ENCODE measurements at places on chromosomes 6 and 20.
A peak's percentile ranks its signal among the peaks of the same experiment; 100 is the strongest.

DNA sequence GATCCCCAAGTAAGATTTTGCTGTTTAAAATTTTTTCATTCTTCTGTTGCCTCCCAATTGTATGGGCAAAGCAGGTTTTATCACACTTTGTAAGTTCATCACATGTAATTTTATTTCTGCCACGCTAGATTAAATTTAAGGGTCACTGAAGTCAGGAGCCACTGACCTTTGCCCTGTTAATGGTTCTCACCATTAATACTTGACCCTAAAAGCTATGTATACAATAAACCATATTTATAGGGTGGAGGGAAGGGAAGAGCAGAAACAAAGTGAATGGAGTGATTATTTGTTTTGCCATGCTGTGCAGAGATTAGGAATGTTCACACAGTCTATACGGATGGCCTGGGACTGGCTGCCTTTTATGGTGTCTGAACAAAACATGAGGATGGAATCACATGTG lies 186.7 kb downstream of the BMP2 start:
- no peak for DNase-seq

DNA sequence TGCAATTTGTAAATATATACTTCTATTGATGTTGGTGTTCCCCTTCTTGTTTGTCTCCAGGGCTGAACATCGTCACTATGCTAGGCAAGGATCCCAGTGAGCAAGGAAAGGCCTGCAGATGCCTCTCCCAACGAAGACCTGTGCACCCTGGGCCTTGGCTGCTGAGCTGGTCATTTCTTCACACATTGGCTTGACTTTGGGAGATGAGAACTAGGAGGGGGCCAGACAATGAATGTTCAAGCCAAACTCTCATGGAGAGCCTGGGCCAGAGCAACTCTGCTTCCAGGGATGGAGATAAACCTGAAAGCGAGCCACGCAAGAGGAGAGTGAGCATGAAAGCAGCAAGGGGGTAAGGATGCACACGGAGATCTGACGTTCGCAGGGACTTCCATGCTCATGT lies 104.0 kb downstream of the CLIC5 start:
- no peak for DNase-seq

GRCh38 chr6:129686941-129687627 lies 22.9 kb downstream of the ARHGAP18 start:
- DNase-seq, result peak; percentile 78

DNA sequence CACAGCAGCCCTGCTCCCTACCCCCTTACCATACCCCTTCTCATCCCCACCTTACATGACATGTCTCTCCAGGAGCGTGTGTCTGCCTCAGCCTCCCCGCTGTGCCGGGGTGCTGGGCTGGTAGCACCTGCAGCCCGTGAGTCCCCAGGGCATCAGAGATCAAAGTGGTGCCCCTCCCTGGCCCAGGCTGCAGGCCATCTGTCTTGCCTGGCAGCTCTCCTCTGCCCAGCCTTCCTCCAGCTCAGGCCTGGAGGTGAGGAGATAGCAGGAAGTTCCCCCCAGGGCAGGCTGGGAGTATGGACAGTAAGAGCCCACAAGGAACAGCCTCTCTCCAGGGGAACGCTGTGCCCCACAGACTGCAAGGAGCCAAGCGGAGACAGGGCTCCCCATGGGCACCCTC lies 35.3 kb downstream of the GRM4 start:
- no peak for DNase-seq

GRCh38 chr6:22290045-22290444 lies 6.8 kb downstream of the PRL start:
- no peak for DNase-seq

GRCh38 chr6:116596815-116597214 lies 19.5 kb upstream of the RSPH4A start:
- no peak for DNase-seq

Measured in activated CD4-positive, alpha-beta T cell treated with anti-CD3 and anti-CD28 coated beads, Interleukin-2, Interleukin-4, amounts not matched to agents 100 ng/mL and 50 ng/mL, durations not matched to agents 16 hours and 8 hours (primary cell).